ENCODE measurements at places on chromosomes 3 and 15.

- DNase-seq = no peak
Observed at GRCh38 chr3:192884777-192885773, 32.6 kb downstream of the MB21D2 start.

GRCh38 chr3:73766599-73767381 lies 142.0 kb upstream of the PDZRN3 start:
- no peak for DNase-seq

DNA sequence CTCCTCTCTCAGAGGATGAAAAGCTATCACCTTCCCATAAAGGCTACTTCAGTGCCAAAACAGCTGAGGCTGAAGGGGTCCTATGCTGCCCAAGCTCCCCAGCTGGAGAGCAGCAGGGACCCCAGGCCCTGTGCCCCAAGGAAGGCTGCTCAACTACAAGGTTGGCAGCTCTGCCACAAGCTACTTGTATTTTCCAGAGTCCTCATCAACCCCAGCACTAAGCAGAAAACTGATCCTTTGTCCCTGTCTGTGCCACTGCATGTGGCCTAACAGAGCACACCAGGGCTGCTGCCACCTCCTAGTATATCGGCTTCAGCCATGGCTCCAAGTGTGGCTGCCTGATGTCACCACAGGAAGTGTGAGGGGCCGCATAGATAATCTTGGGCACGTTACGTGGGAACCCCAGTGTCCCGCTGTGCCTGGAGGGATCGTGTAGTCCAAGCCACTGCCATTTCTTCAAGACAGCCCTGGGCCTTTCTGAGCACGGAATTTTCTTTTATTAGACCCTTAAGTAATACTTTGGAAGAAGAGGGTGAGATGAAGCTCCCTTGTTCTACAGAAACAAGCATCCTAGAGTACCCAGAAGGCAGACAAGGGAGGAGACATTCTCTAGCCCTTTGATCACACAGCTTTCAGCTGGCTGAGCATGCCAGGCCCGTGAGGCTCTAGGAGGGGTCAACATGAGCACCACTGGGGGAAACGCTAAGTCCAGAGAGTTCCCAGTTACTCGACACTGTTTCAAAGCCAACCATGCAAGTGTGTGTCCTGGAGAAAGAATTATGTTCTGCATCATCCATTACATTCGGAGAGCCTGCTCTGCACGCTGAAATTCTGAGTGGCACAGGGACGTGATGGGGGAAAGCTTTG lies 60.7 kb downstream of the CAPN7 start:
- no peak for DNase-seq

GRCh38 chr3:172669021-172669420 lies 41.8 kb downstream of the NCEH1 start:
- DNase-seq = no peak

DNA sequence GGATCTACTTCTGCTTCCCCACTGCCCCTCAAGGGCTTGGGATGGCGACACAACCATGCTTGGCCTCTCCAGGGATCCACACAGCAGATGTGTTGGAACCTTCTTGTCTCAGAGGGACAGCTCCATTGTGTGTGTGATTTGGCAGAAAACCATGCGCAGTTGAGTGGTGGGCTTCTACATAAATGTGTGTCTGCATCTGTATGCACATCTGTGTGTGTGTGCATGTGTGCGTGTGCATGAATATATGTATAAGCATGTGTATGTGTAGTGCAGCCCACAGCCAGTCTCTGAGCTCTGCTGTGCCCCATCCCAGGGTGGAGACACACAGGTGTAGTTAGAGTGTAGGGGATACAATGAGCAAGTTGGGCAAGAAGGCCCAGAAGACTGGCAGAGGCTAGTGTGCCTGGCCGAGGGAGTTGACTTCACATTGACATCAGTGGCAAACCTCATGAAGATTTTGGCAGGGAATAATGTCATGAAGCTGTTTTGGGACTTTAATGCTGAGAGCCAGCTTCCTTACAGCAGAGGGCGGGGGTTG lies 8.1 kb downstream of the GLYCTK start:
- DNase-seq = no peak

DNA sequence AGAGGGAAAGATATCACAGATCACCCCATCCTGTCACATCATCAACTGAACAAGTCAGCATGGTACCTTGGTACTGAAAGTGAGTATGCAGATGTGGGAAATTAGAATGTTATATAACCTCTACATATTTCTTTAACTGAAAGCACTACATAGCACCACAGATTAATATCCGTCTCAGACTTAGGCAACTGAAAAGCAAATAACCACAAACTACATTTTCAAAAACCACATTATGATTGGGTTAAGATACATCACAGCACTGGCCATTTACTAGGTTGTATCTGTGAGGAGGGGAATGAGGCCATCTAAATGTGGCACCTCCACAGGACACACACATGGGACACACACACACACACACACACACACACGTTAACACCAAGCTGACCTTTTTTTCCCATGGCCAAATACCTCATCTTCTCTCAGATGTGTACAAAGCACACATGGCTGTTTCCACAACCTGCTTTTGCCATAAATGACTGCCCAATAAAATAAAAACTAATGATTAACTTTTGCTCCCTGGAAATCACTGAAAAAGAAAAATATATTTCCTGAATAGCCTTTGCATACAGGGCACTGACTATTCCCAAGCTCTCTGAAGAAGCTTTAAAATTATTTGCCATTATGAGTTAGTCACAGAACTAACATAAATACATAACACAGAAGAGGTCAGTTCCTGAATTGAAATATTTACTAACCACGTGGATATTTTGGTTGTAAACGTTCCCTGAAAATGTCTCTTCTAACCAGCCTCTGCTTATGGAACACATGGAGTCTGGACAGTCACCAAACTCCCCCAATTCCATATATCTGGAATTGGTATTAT lies 60.1 kb downstream of the SUMF1 start:
- DNase-seq = no peak

- no peak for DNase-seq
Observed at GRCh38 chr3:56981445-56982230, 78.8 kb upstream of the SPATA12 start.

DNA sequence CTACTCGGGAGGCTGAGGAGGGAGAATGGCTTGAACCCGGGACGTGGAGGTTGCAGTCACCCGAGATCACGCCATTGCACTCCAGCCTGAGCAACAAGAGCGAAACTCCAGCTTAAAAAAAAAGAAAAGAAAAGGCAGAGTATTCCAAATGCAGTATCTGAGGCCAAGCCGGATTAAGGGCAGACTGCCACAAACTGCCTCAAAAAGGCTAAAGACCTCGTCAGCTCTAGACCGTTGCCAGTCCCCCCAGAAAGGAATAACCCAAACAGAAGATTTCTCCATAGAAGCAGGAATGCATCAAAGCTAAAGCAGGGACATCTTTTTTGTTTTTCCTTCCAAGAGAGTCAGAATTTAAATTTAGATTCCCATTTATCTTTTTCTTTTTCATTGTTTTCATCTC lies 72.9 kb downstream of the TM4SF4 start:
- DNase-seq = no peak

- no peak for DNase-seq
Observed at GRCh38 chr3:157145606-157146322, 14.2 kb downstream of the CCNL1 start.

DNA sequence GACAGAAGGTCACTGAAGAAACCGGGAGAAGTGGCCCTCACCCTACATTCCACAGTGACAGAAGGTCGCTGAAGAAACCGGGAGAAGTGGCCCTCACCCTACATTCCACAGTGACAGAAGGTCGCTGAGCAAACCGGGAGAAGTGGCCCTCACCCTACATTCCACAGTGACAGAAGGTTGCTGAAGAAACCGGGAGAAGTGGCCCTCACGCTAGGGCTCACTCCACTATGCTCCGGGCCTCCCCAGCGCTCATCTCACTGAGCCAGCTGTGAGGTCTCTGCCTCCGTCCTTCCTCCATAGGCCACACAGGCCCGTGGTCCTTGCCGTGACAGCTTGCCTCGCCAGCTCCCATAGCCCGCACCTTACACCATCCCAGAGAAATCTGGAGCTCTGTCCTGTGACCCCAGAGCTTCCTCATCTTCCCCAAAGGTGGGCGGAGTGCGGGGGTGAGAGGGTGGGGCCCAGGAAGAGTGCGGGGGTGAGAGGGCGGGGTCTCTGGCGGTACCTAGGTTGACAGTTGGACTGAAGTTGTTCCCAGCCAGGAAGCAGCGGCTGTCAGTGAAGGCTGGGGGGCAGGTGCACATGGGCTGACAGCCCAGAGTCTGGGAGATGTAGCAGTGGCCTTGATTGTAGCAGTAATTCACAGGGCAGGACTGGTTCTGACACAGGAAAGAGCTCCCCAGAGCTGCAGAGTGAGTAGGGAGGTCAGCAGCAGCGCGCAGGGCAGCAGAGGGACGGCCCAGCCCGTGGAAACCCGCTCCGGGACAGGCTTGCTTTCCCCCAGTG lies 32.0 kb downstream of the MUC20 start:
- DNase-seq = no peak

GRCh38 chr3:13866041-13866965 lies 13.6 kb downstream of the WNT7A start:
- no peak for DNase-seq

DNA sequence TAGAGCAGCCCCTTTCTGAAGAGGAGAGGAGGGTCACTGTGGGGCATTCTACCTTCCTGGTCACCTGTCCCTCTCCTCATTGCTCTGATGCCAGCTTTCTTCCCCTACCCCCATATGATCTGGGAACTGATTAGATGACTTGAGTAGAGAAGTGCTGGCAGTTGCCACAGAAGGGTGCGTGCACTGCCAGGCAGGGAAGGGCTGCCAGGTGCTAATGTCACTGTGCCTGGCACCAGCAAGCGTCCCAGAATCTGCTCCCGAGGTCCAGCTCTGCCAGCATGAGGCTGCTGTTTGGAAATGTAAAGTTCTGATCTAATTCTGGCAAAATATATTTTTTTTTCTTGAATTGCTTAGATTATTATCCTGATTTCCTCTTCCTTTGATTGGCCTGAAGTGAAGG lies 52.8 kb downstream of the PPM1L start:
- DNase-seq = no peak

DNA sequence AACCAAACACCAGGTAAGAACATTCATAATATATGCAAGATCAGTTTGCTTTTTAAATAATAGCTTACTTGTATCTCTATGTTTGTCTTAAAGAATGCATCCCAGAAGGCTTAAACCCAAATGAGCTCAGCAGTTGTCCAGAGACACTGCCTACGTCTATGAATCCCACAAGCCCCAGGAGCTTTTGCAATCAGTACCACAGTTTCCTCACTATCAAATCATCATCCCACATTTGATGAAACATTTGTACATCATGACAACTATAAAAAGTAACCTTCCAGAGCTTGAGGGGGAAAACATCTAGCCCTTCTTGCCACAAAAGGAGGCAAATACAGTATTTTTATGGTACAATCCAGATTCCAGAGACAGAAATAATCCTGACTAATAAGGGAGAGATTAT lies 63.7 kb downstream of the ATP8B4 start:
- no peak for DNase-seq

DNA sequence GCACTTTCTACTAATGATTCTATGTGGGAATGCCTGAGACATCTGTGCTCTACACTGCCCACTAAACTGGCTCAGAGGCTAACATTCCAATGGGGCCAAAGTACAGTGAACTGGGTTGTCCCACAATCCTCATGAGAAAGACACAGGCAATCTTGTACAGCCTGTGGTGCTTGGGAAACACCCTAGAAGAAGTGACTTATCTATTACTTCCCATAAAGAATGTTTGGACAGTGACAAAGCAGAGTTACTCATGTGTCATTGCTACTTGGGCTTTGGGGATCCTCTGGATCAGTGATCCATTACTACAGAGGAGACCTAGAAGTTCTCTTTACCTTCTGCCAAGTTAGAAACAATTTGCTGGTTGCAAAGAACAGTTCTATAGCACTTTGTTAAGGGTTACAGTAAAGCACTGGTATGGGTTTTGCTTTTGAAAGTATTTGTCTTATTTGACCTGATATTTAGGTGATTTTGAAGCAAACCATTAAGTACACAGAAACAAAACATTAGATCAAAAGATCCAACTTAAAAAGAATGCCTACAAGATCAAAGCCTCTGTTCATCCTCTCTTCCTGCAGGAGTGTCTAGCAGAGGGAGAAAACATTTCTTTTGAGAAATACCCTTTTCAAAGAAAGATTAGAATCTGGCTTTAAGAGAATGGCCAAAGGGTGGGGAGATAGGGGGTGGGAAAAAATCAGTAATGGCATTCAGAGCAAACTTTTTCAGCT lies 75.8 kb downstream of the CTNNB1 start:
- DNase-seq = no peak

DNA sequence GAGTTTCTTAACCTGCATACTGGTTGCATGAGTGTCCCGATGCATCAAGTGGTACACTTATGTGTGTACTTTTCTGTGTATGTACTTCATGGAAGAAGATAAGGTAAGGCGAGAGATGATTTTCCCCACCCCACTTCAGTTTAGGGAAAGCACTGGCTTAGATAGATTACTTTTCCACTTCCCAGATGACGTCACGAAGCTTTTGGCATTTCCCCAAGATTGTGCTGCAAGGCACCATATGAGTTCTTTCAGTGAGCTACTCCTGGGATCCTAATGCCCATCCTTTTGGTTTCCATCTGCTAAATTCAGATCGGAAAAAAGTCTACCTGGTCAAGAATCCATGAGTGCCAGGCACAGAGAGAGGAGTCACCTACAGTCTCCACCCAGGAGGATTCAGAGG lies 4.5 kb downstream of the IL17RB start:
- DNase-seq = peak; percentile 33

DNA sequence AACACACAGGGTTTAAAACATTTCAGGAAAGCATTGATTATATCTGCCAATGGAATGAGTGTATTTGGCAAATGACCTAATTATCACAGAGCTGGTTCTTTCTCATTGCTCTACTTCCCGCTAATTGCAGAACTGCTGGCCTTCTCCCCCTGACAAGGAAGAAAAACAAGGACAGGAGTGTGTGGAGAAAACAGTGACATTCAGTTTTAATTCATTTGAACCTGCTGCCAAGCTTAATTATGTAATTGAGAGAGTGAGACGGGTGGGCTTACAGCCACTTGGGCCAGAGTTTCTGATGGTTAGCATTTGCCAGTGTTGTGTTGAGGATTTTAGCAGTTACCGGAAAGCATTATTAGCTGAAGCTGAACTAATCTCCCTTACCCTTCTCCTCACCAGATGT lies 301.4 kb downstream of the RBMS3 start:
- no peak for DNase-seq

GRCh38 chr15:61318301-61318700 lies 89.2 kb upstream of the RORA start:
- DNase-seq = no peak

DNA sequence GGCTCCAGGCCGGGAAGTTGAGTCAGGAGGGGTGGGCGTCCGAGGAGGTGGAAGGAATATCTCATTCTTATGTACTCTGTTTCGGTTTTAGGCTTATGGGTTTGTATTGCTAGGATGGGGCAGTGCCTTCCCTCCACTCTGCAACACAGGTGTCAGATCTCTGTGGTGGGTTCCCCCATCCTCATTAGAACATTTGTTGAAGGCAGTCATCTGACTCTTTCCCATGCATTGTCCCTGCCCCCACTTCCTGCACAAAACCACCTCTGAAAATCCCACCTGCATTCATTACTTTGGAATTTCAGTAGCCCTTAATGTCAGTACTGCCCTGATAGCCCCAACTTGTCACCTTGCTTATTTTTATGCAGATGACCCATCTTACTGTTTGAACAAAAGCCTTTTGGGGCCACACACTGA lies 29.5 kb downstream of the GYG1 start:
- DNase-seq = no peak

- DNase-seq = no peak
Observed at GRCh38 chr15:84391191-84391590, 155.6 kb downstream of the GOLGA6L4 start.

Measured in upper lobe of left lung (tissue), 6 donors.